ENCODE measurements at places on chromosomes 5 and 9.

DNA sequence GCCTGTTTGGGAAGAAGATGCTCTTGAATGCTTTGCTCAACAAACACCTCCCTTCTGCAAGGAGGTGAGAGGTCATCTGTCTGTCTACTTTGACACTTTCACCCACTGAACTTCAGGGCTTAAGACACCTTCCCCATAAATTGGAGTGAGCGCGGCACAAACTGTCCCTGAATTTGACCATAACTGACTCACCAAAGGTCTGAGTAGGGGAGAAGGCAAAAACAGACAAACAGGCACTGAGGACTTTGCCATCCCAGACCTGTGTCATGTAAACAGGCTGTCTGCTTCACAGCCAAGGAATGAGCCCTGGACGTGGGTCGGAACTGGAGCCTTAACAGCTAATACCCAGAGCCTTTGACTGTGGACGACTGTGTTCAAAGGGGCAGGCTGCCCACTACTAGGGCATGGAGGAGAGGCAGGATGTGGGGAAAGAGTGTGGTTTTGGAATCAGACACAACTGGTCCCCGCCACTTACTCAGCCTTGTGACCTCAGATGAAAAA, 320.9 kb upstream of the KLF4 start:
- DNase-seq, result no peak

DNA sequence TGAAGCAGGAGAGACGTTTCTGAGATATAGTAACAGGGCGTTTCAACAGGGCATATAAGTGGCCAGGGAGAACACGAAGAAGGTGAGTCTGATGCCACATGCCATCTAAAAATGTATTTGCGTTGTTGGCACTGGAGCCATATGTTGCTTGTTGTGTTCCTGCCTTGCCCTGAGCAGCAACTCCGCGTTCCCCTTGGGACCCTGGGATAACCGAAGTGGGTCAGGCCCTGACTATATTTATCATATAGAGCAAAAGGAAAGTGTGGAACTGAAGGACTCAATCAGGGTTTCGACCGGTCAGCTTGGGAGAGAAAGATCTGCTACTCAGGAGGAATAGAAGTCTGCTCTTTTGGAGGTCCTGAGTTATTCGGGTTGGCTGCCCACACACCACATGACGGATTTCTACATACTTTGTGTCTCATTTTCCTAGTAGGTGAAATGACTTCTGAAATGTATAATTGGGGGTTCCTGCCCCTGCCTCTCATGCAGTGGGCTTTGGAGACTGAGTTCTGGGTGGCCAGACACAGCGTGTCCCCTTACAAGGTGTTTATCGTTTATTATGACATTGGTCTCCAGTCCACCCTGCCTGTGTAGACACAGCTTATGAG, 3.0 kb downstream of the STC2 start:
- DNase-seq, result no peak

GRCh38 chr5:166401391-166401790, 1890.1 kb upstream of the WWC1 start:
- DNase-seq, result no peak

- DNase-seq, result no peak
Observed at GRCh38 chr5:176342766-176343458, 18.7 kb downstream of the KIAA1191 start.

- DNase-seq, result no peak
Observed at GRCh38 chr5:30846171-30846570, 347.3 kb upstream of the CDH6 start.

GRCh38 chr5:123294544-123294943, 128.7 kb downstream of the CEP120 start:
- no peak for DNase-seq

- no peak for DNase-seq
Observed at GRCh38 chr9:93139365-93140182, 5.5 kb upstream of the NINJ1 start.

DNA sequence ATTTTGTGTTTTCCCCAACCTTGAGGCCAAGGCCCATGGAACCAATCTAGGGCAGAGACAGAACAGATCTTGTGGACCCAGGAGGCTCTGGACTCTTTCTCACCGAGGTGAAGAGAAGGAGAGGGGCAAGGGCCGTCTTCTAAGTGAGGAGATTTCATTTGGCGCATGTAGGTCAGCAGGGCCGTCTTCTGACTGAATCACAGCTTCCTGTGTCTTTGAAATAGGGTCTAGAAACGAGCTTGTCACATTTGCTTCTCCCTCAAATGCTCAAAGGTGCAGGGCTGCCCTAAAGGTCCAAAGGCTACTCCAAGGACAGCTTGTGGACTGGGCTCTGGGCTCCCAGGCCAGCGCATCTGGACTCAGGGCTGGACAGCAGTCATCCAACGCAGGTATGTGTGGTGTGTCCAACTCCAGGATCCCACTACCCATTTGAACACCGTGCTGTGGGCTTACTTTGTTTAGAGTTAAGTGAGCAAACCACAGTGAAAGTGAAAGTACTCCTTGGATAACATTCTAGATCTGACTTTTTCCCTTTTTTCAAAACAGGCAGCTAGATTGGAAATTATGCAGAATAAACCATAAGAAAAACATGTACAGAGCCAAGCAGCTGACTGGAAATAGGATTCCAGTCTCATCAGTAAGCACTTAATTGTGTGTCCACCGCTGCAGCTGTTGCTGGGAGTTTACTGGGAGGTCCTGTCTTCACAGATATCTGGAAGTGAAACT, 357.0 kb downstream of the GADD45G start:
- DNase-seq, result no peak

DNA sequence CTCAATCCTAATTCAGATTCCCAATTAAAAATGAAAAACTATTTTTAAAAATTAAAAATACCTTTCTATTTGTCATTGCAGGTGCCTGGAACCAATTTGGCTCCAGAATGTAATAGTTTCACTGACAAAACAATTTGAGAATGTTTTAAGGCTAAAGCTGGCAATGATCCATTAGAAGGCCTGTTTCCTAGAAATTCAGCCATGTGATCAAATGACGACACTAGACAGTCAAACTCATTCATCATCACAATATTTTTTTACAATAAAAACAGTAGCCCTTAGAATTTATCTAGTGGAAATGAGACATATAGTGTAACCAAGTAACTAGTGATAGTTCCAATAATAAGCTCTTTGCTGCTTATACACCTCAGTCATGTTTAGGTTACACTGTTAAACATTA, 75.4 kb upstream of the MAP3K1 start:
- no peak for DNase-seq
